ENCODE measurements at places on chromosomes 3 and 15.

- DNase-seq = no peak
Measured at GRCh38 chr3:128723477-128723876, 2.5 kb upstream of the RAB7A start.

- no peak for DNase-seq
Measured at GRCh38 chr15:42092398-42093318, 1.7 kb downstream of the PLA2G4D start.

- no peak for DNase-seq
Measured at GRCh38 chr3:50297896-50298725, 1.1 kb downstream of the HYAL3 start.

DNA sequence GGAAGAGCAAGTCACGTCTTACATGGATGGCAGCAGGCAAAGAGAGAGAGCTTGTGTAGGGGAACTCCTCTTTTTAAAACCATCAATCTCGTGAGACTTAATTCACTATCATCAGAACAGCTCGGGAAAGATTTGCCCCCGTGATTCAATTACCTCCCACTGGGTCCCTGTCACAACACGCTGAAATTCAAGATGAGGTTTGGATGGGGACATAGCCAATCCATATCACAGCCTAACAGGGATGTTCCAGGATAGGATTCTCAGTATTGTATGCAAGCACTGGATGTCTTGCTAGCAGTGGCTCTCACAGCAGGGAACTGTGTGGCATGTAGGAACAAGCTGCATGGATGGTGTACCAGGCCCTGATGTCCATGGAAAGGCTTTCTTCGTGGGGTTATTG is 47.8 kb upstream of the SLC24A5 start:
- DNase-seq = no peak

DNA sequence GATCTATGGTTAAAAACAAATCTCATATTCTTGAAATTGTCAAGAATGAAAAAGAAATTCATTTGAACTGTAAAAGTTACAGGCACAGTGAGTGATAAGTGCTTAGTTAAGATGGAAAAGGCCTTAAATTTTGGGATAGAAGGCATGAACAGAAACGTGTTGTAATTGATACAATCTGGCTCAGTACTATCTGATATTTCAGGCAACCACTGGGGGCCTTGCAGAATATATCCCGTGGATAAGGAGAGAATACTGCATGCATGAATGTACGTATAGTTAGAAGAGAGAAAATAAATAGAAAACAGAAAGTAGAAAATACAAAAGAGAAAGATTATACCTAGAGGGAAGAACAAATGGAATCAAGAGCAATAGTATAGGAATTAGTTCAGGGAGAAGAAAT is 741.4 kb upstream of the CCDC54 start:
- no peak for DNase-seq

- no peak for DNase-seq
Measured at GRCh38 chr15:85625856-85626255, 168.9 kb downstream of the KLHL25 start.

DNA sequence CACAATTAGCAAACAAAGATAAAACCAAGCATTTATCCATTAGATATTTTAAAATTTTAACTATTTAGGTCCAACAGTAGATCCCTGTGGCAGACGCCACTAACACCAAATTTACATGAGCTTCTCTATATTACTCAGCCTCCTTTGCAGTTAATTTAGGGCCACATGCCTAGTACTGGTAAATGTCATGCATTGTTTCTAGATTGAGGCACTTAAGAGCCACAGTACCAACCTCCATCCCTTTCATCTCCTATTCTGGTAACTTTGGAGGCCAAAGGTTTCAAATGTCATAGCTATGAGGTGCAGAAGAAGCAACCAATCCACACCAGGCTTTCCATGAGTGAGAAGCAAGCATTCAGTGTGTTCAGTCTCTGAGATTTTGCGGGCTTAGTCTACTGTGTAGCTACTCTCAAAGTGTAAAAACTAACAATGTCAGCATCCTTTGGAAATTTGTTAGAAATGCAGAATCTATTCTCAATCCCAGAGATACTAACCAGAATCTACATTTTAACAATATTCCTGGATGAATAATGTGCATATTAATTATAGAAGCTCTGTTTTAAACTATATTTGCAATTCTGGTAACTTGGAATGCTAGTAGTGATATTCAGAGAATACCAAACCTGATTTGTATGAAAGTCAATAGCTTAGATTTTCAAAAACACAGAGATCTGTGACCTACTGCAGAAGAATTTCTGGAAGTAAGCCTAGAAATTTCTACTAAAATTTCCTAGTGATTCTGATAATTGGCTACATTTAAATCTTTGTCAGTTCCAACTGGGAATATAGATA is 206.3 kb upstream of the CD96 start:
- DNase-seq = no peak

GRCh38 chr15:77032052-77032646 is 37.2 kb downstream of the PSTPIP1 start:
- no peak for DNase-seq

GRCh38 chr3:180102134-180102533 is 65.4 kb upstream of the PEX5L start:
- no peak for DNase-seq

DNA sequence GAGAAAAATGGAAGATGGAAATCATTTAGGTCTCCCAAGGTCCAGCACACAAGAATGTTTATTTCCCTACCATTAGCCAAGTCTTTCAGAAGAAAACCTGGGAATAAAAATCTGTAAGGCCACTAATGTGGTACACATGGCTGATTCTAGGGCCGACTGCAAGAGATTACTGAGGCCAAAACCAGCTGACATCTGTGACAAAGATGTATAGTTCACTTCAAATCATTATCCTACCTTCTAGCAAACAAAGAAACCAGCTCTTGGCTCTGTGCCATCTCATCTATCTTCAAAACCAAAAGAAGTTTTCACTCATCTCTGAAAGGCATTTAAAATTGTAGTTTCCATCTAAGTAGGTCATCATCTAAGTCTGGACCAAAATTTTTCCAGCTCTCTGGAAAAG is 43.9 kb downstream of the ERC2 start:
- no peak for DNase-seq

GRCh38 chr15:94168250-94168649 is 63.1 kb upstream of the MCTP2 start:
- no peak for DNase-seq

DNA sequence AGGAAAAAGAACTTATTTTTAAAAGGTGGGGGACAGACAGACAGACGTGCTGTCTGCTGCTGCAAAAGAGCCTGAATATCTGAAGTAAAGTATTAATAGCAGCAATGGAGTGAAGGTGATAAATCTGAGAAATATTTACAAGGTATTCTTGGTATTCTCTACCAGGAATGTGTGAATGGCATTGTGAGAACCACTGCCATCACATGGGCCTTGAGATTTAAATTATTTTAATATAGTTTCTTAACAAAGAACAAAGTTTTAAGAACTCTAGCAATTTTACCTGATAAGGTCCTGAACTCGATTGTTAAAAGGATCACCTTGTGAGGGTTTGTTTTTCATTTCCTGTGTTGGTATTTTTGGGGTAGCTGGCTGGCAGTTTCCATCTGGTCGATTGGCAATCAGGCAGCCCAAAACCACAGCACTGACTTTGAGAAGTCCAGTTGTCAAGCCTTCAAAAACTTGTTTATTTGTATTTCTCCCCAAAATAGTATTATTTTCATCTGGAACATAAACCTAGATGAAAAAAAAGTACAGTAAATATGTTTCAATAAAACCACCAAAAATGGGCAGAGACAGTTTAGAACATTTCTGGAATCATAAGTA is 97.3 kb downstream of the ISL2 start:
- no peak for DNase-seq

GRCh38 chr15:83653288-83653638 is 660 bp upstream of the ADAMTSL3 start:
- DNase-seq = no peak

GRCh38 chr3:52432691-52433141 is 12.2 kb downstream of the SEMA3G start:
- no peak for DNase-seq

DNA sequence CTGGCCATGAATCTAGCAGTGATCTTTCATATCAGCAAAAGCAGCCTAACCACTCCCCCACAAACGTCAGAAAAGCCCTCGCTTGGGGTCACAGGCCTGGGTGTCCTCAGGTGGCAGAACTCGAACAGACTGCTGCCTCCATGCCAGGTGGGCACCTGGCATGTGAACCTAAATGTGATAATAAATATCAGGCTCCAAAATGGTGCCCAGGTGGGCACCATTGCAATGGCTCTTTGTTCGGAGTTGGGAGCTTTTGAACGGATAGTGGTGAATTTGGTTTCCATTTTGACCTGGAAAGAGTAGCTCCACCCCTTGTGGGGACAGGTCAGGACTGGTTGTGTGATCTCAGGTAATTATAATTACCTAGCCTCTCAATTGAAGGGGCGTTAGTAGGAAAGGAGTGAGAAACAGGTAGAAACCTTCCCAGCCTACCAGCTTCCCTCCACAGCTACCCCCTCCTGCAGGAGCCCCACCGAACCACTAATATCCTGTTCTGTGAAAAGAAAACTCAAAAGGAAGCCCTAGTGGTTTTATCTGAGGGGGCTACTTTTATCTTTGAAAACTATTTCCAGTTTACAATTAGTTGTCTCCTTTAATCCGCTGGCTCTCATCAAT is 18.1 kb downstream of the MYO1E start:
- DNase-seq = no peak

GRCh38 chr3:71466483-71466882 is 117.0 kb downstream of the FOXP1 start:
- DNase-seq = peak; percentile 14

DNA sequence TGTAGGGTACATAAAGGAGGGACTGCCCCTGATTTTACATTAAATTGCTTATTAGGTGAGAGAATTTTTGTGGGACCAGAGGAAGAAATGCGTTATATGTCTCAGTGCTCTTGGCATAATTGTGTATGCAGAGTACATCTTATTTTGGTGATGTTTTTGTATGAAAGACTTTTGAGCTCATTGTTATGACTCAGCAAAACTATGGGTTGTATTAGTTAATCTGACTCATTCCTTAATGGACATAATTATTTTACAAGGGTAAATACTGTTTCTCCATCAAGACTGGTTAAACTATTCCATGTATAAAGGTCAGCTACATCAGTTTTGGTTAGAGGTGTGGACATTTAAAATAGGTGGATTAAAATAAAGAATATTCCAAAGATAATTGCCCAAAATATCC is 156.8 kb downstream of the ALCAM start:
- no peak for DNase-seq

DNA sequence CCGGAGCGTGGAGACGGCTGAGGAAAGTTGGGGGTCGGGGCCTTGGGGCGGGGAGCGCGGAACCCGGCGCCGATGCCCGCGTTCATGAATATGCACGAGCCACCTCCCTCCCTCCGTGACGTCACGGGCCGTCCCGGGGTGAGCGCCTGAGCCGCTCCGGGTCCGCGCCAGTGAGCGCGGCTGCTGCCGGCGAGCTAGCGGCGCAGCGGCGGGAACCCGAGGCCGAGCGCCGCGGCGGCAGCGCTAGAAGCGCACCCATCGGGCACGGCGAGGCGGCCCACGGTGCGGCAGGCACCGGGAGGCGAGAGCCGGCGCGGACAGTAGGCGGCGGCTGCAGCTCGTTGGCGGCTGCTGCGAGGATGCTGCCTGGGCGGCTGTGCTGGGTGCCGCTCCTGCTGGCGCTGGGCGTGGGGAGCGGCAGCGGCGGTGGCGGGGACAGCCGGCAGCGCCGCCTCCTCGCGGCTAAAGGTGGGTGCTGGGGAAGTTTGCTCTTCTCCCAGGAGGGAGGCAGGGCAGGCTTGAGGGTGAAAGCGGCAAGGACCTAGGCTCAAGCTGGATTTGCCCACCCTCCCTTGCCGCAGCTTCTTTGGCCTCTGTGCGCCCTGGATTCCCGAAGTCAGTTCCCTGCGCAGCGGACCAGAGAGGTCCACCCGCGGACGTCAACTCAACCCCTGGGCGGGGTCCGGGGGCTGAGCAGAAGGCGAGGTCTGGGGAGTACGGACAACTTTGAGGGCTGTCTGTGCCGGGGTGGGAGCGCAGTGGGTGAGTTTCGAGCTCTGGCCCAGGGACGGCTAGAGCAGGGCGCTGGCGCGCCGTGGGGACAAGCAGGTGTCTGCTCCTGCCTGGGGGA is at the start of gene CLSTN2:
TSS of gene CLSTN2 (plus strand) at position 170 of the 850 bp plus-strand sequence.
- peak; percentile 32 for DNase-seq

- DNase-seq = no peak
Measured at GRCh38 chr15:69116391-69116790, 44.0 kb upstream of the GLCE start.

GRCh38 chr3:4398120-4398940 is 68.7 kb downstream of the SUMF1 start:
- no peak for DNase-seq

DNA sequence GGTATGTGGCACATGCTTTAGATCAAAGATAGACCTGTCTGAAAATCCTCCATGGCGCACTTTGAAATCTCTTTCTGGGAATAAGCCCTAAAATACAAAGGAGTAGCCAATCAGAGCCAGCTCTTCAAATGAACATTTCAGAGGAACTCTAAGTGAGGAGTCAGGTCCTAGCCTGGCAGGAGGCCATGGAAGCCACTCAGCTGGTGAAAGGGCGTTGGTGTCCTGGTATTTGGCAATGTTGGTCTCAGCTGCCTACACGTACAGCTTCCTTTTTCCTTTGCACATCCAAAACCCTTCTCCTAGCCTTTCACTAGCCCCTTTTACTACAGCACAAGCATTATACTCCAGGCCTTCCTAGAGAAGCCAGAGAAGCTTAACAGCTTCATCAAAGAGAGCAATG is 5.5 kb downstream of the WDR73 start:
- DNase-seq = no peak

DNA sequence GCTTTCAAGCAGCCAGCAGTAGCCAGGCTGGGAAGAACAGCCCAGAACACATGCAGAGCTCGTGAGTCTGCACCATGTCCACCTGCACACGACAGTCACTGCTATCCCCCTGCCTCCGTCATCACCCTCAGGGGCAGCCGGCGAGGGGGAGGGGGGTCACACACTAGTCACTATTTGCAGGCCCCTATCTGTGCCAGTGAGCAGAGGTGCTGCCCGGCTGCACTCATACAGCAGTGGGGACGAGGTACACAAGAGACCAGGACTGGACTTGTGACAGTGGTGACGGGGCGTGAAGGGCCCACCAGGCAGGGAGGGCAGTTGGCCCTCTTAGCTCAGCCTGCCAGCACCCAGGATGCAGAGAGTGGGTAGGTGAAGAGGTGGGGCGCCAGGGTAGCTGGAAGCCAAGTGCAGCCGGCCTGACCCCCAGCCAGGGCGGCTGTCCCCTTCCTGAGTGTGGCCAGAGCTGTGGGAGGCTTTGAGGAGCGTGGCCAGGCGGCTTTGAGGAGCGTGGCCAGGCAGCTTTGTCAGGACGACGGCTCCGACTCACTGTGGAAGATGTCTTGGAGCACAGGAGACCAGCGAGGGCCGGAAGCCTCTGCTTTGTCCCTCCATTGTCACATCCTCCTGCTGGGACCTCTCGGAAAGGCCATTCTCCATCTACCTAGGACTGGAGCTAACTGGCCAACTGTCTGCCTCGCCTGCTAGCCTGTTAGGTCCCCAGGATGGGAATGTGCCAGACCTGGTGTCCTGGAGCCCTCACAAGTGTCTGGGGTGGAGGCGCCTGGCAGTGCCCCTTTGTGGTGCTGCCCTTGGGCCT is 52.1 kb upstream of the FGD5 start:
- no peak for DNase-seq

DNA sequence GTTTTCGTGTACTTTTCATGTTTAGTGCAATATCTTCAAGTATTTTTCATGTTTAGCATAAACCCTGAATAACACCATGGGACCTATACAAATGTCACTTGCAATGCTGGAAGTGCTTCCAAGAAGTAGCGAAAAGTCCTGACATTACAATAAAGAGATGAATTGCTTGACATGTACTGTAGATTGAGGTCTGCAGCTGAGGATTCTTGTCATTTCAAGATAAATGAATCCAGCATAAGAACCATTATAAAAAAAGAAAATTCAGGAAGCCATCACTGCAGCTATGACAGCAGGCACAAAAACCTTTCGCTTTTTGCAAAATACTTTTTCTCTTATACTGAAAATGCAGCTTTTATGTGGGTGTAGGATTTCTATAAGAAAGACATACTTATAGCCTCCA is 37.4 kb downstream of the IFT57 start:
- no peak for DNase-seq

Data from SHP77 (cell line).